ENCODE measurements at places on chromosomes 2 and 18.

DNA sequence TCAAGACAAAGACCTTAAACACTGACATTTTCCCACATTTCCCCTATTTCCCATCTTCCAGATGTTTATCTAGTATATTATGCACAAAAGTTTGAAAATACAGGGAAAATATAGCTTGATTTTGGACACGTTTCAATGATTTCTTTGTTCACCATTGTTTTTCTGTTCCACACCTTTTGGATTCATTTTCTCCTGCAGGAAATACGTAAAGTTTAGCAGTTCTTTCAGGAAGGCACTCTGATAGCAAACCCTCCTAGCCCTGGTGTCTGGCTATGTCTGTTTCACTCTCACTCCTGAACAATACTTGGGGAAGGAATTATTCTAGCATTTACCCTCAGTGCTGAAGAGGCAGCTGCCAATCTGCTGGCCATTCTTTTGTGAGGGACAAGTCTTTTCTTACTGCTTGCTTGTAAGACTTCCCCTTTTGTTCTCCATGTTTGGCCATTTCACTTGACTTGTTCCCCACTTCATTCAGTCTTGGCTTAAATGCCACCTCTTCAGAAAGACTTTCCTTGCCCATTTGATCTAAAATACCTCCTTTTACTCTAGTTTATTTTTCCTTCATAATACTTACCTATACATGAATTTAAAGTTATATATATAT is 195.4 kb downstream of the RNF152 start:
- DNase-seq: no peak

GRCh38 chr2:139949242-139949972 is 1169.2 kb upstream of the NXPH2 start:
- DNase-seq: no peak

GRCh38 chr2:76268902-76269620 is 558.3 kb upstream of the GCFC2 start:
- DNase-seq: no peak

GRCh38 chr2:185502351-185502750 is 236.3 kb upstream of the FSIP2 start:
- DNase-seq: no peak

DNA sequence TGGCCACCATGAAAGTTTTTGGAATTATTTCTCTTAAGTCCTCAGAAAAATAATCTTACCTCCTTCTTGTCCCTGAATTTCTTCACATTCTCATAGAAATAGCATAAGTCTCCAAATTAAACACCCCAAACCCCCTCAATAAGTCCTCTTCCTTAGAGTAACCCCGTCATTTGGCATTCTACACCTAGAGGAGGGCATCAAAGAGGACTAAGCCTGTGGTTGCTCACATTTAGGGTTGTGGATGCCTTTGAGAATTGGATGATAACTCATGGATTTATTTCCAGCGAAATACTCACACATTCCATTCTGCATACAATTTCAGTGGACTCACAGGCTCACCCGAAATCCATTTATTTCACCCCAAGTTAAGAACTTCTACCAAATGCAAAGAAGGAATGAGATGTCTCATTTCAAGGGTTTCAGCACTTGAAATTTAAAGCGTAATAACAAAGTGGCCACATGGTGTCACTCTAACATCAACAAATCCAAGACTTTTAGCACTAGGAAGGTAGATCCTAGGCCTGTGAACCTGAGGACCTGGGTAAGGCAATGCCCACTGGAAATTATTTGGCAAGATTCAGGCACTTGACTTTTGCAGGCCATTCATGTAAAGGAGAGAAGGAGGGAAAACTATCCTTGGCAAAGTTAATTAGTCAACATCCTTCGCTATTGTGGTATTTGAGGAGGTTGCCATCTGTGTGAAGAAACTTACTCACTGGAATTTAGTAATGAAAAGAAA is 24.6 kb downstream of the DYTN start:
- peak; percentile 49 for DNase-seq

GRCh38 chr2:39266139-39266805 is 22.5 kb upstream of the CDKL4 start:
- DNase-seq: no peak

- no peak for DNase-seq
Measured at GRCh38 chr2:65453916-65454315, 21.5 kb upstream of the SPRED2 start.

DNA sequence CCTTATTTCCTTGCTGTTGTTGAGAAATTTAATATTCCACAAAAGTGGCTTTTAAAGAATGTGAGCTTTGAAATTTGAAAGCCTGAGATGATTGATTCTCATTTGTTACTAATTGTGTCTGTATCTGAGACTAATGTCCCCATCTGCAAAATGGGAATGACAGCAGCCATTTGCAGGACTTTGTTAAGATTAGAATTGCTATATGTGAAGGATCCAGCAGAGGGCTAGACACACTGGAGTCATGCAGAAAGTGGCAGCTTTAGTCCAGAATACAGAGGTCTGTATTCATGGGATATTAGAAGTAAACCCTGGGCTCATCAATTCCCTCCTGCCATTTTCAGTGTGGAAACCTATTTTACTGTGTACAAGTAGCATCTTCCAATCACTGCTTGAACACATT is 296.5 kb upstream of the GYPC start:
- DNase-seq: no peak

- DNase-seq: peak; percentile 93
Measured at GRCh38 chr2:223601932-223602666, at the start of gene SCG2. Gene SCG2 (minus strand): TSS chr2:223602361. CDS start chr2:223599282, 3,079 bp downstream.

GRCh38 chr2:215614296-215614695 is 178.4 kb upstream of the FN1 start:
- DNase-seq: peak; percentile 54

GRCh38 chr18:48541747-48542400 is 3.0 kb downstream of the CTIF start:
- no peak for DNase-seq

GRCh38 chr2:231361701-231362554 is 33.6 kb upstream of the B3GNT7 start:
- DNase-seq: no peak

DNA sequence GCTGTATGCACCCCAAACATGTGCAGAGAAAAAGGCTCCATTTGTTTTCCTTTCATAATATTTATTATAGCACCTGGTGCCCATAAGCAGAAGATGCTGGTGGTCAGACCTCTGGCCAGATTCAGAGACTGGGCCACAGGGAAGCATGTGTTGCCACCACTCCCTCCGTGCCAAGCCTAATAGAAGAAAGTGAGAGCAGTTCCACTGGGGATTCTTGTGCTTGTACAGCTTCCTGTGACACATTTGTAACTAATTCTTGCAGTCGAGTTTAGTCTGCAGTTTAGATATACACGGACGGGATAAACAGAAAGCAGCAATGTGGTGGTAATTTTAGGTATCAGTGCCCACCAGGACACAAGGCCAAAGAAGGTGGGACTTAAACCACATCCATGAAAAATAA is 135.4 kb upstream of the PIEZO2 start:
- DNase-seq: no peak

- DNase-seq: no peak
Measured at GRCh38 chr18:31056296-31056695, 13.8 kb upstream of the DSC3 start.

DNA sequence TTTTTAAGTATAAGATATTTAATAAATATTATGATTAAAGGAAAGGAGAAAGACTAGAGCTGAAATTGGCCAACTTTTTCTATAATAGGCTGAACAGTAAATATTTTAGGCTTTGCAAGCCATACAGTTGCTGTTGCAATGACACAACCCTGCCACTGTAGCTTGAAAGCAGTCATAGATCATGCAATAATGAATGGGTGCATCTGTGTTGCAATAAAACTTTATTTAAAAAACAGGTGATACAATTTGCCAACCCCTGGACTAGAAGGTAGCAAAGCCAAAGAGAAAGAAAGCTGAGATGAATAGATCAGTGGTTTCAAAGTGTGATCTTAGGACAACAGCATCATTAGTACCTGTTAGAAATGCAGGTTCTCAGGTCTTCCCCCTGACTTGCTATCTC is 219.1 kb downstream of the SETBP1 start:
- DNase-seq: no peak

DNA sequence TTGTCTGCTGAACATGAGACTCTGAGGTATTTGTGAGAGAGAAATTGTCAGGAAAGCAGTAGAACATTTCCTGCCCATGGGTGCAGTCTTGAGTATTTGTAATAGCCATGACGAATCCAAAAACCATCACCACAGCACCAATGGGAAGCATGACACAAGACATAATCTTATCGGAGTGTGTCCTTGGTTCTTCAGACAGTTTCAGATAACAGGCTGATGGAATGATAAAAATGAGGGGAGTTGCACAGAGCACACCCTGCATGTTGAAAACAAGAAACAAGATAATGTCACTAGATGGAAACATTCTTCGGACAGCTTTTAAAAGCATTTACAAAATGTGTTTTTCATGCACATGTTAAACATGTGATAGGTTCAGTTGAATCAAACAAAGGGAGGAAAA is 56.9 kb downstream of the SLC38A11 start:
- DNase-seq: no peak
